Activated naive CD4-positive, alpha-beta T cell treated with anti-CD3 and anti-CD28 coated beads, Interleukin-2, amount 50 U/mL, for 72 hours (primary cell): ENCODE measurements at places on chromosomes 3 and 15.
A peak's percentile ranks its signal among the peaks of the same experiment; 100 is the strongest.

DNA sequence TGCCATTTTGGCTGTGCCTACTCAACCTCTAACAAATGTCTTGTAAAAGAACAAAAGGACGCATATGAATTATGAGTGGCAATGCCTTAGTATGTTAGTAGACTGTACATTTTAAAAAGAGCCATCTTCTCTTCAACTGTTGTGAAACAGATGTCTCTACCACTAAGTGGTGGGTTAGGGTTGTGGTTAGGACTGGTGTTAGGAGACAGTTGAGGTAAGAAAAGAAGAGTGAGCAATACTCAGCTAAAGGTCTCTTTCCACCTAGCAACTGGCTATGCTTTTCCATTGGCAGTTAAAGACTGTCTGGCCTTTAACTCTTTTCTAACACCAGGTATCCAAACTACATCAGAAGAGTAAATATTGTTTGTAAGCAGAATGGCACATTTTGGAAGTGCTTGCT is 221.7 kb upstream of the TBC1D5 start:
- DNase-seq, result no peak

DNA sequence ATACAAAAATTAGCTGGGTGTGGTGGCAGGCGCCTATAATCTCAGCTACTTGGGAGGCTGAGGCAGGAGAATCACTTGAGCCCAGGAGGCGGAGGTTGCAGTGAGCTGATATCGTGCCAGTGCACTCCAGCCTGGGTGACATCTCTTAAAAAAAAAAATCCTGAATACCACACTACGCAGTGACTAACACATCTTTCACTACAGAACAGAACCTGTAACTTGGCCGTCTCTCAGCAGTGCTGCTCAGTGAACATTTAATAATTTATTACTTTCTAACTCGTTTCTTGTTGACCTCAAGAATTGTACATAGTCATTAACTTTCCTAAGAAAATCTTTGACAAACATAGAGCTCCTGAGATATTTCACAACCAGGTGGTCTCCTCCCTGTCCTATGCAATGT is 3.8 kb downstream of the GREM1 start:
- no peak for DNase-seq

- DNase-seq, result no peak
These were observed 706.1 kb upstream of the GOLIM4 start for GRCh38 chr3:168801794-168802193.

GRCh38 chr3:37910671-37911400 is 49.2 kb downstream of the CTDSPL start:
- DNase-seq, result no peak

DNA sequence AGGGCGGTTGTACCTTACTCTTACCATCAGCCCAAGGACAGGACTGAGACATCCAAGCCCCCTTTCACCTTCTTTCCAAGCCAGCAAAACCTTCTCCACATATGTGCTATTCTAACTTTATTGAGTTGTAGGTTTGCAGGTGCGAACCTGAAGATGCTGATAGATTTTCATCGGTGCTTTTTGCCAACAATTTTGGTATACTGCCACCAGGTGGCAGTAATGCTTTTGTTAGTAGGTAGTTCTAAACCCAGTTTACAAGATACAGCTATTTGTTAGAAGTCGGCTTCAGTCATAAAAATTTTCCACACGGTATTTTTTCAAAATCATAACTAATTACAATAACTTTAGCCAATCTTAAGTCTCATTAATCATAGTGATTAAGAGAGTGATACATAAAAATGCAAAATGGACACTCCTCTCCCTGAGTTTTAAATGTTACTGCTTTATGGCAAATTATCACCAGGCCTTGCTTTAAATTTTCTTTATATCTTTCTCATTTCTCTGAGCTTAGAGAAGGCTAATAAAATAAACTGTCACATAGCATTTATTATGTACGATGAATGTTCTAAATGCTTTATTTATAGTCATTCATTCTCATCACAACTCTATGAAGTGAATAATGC is 636 bp downstream of the TBC1D21 start:
- DNase-seq, result peak; percentile 28

GRCh38 chr3:39542588-39542988 is 75.1 kb downstream of the MOBP start:
- no peak for DNase-seq

DNA sequence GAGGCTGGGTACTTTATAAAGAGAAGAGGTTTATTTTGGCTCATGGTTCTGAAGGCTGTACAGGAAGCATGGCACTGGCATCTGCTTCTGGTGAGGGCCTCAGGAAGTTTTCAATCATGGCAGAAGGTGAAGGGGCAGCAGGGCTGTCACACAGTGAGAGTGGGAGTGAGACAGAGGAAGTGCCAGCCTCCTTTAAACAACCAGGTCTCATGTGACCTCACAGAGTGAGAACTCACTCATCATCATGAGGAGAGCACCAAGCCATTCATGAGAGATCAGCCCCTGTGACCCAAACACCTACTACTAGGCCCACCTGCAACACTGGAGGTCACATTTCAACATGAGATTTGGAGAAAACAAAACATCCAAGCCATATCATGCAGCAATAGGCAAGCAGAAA is 9.3 kb upstream of the RFTN1 start:
- no peak for DNase-seq

DNA sequence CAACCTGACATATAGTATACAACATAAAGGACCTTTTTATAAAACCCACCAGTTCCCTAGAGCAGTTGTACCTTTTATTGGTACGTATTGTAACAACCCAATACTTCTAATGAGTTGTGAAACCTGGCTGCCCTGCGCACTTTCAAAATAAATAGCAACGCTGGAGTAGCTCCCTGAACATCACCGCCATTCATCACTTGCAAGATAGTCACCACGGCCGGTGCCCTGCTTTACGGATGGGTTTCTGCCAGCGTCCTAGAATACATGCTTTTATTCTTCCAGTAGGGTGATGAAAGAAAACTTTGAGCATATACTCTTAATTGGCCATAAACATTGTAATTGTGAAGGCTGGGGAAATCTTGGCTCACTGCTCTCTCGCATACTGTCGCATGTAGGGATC is 220.7 kb downstream of the TBL1XR1 start:
- DNase-seq, result no peak

- DNase-seq, result peak; percentile 9
These were observed 177.0 kb downstream of the ERC2 start for GRCh38 chr3:56291244-56291680.

DNA sequence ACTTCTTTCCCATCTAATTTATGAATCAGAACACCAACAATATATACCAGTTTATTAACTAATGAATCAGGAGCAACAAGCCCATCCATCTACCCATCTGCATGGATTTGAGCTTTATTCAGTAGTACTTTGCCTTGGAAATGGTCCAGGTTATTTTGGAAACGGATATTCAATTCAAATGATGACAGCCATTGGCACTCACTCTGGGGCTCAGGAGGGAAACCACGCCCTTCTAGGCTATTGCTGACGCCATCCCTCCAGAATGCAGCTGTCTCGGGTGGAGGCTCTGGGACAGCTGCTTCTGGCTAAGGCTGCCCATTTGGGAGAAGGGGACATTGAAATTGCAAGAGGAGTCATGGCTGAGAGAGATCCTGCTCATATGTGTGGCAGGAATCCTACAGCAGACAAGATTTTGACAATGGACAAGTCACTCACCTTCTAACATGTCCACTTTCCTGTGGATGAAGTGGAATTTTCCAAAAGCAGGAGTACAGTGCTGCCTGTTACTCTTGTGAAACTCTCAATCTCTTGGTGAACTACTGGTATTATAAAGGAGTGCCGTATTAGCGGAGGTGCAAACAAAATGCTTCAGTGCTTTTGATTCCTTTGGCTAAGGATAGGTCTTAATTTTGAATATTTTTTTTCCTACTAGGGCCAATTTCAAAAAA is 29.3 kb upstream of the TRAK1 start:
- no peak for DNase-seq

- DNase-seq, result no peak
These were observed 898.2 kb downstream of the MCTP2 start for GRCh38 chr15:95129574-95129973.

GRCh38 chr3:132180337-132180791 is 136.8 kb upstream of the ACP3 start:
- DNase-seq, result peak; percentile 4

DNA sequence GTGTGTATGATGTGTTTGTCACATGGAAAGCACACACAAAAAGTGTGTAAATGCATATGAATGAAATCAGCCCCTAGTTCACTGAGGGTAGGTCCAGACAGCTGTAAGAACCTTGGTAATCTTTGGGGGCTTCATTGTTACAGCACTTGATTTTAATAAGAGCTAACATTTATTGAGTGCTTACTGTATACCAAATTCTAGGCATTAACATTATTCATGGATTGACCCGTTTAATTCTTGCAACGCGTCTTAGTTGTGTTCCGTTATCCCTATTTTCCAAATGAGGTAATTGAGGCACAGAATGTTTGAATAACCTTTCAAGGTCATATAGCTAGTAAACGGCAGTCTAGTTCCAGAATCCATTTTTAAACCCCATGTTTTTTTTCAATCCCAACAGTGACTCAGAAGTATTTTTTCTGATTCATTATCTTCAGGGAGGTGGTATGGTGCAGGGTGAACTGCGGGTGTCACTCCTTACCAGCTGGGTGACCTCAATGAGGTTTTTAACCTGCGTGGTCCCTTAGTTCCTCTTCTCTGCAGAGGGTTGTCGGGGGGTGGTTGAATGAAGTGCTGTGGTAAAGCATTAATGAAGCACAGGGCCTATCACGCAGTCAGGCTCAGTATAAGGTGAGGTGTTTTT is 14.2 kb downstream of the RAB8B start:
- DNase-seq, result peak; percentile 49

- DNase-seq, result no peak
These were observed 4.3 kb downstream of the PPIB start for GRCh38 chr15:64158363-64159134.

GRCh38 chr3:140523600-140523999 is 154.3 kb upstream of the TRIM42 start:
- DNase-seq, result no peak
